ENCODE measurements at places on chromosomes 16 and 17.
A peak's percentile ranks its signal among the peaks of the same experiment; 100 is the strongest.

GRCh38 chr16:83933885-83934683 is 19.0 kb upstream of the OSGIN1 start:
- peak; percentile 93 for DNase-seq

DNA sequence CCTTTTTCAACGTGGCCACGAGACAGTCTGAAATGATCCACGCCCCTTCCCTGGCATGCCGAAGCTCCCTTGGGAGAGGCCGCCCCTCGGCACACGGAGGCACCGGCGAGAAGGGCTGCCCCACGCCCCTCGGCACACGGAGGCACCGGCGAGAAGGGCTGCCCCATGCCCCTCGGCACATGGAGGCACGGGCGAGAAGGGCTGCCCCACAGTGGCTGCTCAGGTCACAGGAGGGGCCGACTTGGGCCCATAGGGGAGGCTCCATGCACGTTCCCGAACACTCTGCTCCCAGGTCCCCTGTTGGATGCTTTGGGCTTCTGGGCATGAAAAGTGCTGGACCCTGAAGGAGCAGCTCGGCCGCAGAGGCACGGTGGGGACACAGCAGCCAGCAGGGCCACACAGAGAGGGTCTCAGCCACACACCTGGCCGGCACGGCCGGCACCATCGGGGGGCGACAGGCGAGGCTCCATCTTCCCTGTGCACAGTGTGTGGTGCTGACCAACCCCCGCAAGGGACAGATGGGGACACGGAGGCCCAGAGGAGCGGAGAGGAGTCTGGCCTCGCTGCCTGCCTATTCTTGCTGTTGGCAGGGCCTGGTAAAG is 42.8 kb downstream of the CBFA2T3 start:
- DNase-seq = no peak

- peak; percentile 96 for DNase-seq
Measured at GRCh38 chr17:65100316-65101140, 36.6 kb upstream of the RGS9 start.

- DNase-seq = no peak
Measured at GRCh38 chr17:36063786-36064541, at the start of gene CCL18. CCL18 (plus strand) TSS chr17:36064272; CDS start chr17:36064343, 71 bp downstream.

GRCh38 chr16:88613-89012 is 10.6 kb downstream of the MPG start:
- DNase-seq = no peak

- DNase-seq = no peak
Measured at GRCh38 chr16:48188449-48189102, 32.8 kb upstream of the ABCC12 start.

- no peak for DNase-seq
Measured at GRCh38 chr17:44602970-44603369, 45.7 kb downstream of the FZD2 start.

DNA sequence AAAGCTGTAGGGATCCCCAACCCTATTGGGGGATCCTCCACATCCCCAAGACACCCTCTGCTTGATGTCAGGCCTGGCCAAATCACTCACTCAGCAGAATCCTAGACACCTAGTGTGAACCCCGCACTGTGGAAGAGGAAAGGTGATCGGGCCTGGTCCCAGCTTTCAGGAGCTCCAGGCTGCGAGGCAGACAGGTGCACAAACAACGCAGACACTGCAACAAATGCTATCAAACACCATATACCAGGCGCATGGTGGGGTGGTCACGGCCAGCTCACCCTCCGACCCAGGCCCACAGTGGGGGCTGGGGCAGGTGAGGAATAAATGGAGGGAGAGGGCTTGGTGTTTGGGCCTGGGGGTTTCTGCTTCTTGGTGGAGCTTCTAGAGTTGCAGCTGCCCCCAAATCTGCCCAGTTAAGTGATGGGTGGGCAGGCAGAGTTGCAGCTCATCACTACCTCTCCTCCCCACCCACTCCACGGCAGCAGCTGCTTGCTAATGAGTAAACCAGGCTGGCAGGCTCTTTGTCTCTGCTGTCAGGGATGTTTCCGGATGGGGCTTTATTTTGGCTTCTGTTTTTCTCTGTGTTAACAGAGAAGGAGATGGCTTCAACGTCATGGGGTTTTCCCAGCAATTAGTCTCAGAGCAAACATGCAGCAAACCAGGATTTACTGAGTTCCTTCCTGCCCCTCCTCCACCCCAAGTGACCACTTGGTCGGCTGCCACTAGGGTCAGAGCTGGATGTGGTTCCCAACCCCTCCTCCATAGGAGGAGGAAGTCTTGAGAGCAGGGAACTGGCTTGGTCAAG is 46.6 kb downstream of the PECAM1 start:
- no peak for DNase-seq

Measured in posterior cingulate gyrus (tissue), 11 donors.